ENCODE measurements at places on chromosomes 11 and 22.

GRCh38 chr11:11605181-11605580, 16.6 kb downstream of the GALNT18 start:
- no peak for DNase-seq

DNA sequence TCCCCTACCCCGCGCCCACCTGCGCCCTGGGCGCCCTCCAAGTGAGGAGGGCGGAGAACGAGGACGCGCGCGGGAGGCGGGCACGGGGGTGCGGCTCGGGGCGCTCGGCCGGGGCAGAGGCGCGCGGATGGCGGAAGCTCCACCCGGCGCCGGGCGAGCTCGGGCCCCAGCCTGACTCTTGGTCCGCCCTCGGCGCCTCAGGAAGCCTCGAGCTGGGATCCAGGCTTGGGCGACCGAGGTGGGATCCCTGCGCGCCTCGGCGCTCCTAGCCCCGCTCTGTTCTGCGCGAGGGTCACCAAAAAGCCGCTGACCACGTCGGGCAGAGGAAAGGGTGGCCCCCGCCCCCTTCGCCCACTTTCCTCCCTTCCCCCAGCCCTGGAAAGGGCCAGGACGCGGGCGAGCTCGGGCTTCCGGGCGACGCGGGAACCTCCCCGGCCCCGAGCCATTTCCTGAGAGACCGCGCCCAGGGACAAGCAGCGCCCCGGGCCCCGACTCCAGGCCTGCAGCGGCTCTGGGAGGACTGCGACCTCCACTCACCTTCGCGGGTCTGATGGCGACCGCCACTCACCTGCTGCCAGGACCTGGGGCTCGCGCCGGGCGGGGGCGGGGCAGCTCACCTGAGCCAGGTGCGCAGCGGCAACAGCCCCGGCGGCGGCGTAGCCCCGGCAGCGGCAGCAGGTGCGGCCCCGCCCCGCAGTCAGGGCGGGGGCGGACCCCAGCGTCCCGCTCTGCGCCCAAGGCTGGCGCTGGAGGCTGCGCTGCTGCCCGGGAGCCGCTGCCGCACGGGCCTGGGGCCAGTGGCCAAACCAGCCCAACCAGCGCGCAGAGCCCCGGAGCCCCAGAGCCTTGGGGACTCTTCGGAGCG, 2.2 kb upstream of the SIGIRR start:
- peak; percentile 18 for DNase-seq

GRCh38 chr11:118046051-118046963, 30.6 kb upstream of the TMPRSS4 start:
- DNase-seq: no peak

DNA sequence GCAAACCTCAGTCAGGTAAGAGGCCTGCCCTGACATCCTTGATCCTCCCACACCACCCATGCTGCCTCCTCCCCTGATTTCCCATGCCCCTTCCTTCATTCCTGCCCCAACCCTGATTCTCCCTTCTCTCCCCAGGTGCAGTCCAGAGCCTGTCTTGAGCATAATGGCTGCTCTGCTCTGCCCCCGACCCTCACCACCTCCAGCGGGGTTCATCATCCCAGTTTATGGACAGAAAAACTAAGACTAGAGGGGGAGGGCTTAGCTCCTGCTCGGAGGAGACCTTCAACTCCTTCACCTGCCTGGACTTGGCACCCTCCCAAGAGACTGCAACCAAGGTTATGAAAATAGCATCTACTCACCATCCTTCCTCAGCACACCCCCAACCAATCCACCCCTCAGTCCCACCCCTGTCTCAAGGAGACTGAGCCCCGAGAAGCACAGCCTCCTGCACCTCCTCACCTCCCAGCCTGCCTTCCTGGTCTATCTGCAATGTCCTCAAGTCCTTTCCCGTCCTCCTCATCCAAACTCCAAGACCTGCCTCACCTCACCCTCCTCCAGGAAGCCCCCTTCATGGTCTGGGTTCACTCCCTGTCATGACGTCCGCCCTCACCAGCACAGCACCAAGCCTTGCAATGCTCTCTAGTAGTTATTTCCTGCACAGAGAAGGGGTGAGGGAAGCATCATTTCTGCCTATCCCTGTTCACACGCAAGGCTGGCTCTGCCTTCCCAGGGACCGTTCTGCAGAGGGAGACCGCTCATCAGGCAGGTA, 103.1 kb downstream of the PDE2A start:
- DNase-seq: no peak

DNA sequence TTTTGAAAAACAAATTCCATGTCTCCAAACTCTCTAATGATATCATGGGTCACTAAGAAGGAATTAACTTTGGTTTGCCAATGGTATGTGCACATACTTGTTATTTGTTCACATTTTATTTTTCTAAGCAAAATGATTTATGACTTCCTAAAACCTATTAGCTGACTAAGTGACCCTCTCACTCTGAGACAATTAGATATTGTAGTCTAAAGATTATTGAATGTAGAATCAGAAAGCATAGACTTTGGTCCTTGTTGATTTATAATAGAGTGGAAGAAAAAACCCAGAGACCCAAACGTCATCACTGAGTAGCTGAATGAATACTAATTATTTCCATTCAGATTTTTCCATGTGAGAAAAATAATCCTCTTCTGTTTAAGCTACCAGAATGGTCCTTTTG, 243.5 kb upstream of the ANO3 start:
- DNase-seq: peak; percentile 68

GRCh38 chr22:28171115-28171514, 252.1 kb upstream of the PITPNB start:
- DNase-seq: no peak

DNA sequence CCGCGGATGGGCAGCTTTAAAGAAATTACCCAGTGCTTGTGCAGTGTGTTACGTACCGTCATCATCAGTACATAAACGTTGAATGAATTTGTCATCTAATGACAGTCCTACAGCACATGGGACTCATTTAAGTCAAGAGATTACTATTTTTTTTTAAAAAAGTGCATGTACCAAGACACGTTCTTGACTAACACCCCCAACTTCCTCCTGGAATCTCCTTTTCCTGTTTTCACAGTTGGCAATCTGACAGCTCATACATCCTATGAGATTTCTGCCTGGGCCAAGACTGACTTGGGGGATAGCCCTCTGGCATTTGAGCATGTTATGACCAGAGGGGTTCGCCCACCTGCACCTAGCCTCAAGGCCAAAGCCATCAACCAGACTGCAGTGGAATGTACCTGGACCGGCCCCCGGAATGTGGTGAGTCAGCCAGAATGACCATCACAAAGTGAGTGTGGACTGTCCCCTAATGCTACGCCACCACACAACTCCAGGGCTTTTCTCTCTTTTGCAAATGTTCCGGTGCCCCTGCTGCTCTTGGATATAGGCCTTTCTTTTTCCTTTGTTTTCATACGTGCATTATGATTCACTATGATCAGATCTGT, 162.0 kb upstream of the SORL1-AS1 start:
- peak; percentile 66 for DNase-seq

DNA sequence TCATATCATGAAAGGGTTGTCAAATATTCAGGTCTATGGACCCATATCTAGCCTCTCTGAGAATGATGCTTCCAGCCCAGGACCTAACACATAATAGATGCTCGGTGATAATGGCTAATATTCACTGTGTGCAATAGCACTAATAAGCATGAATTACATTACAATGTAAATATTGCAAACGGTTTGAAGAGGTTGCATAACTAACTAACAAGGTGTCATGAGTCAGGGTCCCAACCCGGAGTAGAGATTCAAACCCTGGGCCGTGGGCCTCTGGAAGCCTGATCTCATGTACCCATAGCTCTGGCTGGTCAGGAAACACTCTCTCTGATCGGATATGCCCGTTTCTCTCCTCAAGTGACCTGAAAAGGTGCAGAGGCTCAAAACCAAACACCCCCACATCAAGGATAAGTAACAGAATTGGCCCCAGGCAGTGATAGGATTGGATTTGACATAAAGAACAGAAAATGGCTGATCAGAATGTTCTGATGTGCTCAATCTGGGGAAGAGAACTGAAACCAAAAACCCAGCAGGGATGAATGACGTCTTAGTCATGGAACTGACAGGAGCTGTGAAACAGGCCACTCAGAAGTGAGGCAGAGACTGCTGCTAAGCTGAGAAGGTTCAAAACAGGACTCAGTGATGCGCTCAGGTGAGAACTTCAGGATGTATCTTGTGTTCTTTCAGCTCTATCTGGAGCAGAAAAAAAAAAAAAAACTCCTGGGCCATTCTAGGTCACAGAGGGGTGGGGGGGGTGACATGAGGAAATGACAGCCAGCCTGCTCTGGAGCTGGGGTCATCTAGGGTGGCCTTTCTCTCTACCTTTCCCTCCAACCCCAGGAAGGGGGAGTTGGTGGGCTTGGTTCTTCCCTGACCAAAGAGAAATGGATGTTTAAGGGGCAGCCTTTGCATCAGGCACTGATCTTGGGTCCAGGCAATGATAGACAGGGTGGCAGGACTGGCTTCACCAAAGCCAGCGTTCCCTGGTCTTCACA, 6.6 kb upstream of the KCTD17 start:
- no peak for DNase-seq

- DNase-seq: no peak
These were observed 72.7 kb downstream of the SC5D start for GRCh38 chr11:121365304-121365703.

- no peak for DNase-seq
These were observed 6.2 kb downstream of the HPS4 start for GRCh38 chr22:26477341-26477731.

DNA sequence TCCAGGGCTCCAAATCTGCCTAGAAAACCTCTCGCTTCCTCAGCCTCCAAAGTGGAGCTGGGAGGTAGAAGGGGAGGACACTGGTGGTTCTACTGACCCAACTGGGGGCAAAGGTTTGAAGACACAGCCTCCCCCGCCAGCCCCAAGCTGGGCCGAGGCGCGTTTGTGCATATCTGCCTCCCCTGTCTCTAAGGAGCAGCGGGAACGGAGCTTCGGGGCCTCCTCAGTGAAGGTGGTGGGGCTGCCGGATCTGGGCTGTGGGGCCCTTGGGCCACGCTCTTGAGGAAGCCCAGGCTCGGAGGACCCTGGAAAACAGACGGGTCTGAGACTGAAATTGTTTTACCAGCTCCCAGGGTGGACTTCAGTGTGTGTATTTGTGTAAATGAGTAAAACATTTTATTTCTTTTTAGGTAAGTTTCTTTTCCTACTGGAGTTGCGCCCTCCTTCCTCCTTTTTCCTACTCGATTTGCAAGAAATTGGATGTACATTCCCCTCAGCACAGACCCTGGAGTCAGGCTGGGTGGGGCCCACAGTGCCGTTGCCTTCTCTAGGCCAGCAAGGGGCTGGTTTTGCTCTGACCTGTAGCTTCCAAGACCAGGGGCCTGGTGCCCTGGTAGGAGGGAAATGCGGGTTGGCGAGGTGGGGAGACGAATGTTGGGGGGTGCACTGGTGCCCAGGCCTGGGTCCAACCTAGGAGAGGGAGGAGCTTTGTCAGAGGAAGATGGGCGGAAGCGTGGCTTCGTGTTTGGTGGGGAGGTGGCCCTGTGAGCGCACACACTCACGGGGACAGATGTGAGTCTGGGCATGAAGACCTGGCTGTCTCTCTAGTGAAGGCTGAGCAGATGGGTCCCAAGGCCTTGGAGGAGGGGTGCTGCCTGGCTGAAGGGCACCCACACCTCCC, 50.6 kb downstream of the ST14 start:
- no peak for DNase-seq

GRCh38 chr11:60788401-60789125, 3.4 kb downstream of the MS4A10 start:
- peak; percentile 84 for DNase-seq

DNA sequence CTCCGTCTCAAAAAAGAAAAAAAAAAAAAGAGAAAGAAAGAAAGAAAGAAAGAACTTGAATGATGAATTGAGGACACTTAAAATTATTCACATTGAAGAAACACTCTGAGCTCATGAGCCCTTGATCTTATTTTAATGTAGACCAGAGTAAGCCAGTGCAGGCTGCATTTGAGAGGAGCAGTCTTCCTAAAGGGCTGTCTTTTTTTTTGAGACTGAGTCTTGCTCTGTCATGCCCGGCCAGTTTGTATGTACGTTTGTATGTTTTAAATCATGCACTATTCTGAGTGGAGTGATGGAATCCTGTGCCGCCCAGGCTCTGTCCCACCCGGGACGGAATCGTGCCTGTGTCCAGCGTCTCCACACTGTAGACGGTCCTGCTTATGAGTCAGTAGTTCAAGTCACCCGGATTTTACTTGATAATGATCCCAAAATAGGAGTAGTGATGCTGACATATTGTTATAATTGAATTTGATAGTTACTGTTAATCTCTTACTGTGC, 9.6 kb downstream of the FGF4 start:
- DNase-seq: no peak

DNA sequence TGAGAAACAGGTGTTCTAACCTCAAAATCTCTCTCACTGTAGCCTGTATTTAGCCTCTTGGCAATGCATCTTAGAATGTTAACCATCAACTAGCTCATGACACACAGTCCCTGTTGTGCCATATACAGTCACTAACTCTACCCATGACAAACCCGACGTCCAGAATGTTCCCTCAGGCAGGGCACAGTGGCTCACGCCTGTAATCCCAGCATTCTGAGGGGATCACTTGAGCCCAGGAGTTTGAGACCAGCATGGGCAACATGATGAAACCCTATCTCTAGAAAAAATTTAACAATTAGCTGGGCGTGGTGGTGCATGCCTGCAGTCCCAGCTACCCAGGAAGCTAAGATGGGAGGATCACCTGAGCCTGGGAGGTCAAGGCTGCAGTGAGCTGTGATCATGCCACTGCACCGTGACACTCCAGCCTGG, 18.2 kb upstream of the CCDC34 start:
- DNase-seq: no peak

- no peak for DNase-seq
These were observed 9.6 kb upstream of the SCGB2A2 start for GRCh38 chr11:62260261-62260953.

- no peak for DNase-seq
These were observed 11.7 kb downstream of the THOC5 start for GRCh38 chr22:29541845-29542244.

- no peak for DNase-seq
These were observed 9.8 kb downstream of the LRRC55 start for GRCh38 chr11:57191311-57192219.

GRCh38 chr22:50656122-50657070, 16.2 kb upstream of the SHANK3 start:
- peak; percentile 96 for DNase-seq

GRCh38 chr11:126102436-126102981, 39.8 kb upstream of the CDON start:
- DNase-seq: no peak

DNA sequence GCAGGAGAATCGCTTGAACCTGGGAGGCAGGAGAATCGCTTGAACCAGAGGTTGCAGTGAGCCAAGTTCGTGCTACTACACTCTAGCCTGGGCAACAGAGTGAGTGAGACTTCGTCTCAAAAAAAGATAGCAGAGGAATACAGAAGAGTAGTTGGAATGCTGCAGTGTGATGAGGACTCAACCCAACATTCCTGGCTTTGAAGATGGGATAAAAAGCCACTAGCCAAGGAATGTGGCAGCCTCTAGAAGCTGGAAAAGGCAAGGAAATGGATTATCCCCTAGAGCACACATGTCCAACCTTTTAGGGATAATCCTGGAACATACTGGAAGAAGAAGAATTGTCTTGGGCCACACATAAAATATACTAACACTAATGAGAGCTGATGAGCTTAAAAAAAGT, 13.9 kb downstream of the SLC25A17 start:
- DNase-seq: no peak

Measured in endothelial cell of umbilical vein (primary cell).